HCT116 (cell line): ENCODE measurements at places on chromosomes 6 and 20.

- DNase-seq, result no peak
These were observed 3.8 kb downstream of the TFEB start for GRCh38 chr6:41731561-41732086.

DNA sequence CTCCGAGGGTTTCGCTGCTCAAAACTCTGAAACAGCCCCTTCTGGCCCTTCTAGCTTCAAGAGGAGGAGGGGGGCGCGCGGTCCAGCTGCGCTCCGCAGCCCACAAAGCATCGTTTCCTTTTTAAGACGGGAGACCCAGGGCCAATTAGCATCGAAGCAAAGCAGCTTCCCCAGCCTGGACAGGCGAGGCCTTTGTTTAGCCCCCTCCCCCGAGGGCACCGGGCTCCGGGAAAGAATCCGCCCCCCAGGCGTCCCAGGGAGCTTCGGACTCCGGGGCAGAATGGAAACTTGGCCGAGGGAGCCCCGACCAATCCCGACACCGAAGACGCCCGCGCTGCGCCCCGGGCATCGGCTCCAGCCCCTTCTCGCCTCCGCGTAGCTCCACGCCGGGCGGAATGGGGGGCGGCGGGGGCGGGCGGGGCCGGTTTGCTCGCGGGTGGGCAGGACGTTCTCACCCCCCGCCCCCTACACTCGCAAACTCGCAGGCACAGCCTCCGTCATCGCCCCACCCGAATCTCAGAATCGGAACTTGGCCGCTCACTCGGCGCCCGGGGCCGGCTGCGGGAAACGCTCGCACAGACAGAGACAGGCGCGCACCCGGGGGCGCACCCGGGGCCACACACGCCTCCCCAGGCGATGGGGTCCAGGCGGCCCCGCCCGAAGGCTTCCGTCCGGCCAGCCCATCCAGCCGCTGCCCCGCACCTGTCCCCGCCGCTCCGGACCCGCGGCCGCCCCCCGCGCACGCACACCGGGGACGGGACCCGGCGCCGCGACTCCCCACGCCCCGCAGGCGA, 628 bp downstream of the NKAIN4 start:
- no peak for DNase-seq

GRCh38 chr20:57612436-57612835, 7.8 kb downstream of the ZBP1 start:
- DNase-seq, result no peak

- DNase-seq, result no peak
These were observed 75.8 kb downstream of the PLCB4 start for GRCh38 chr20:9144643-9145042.

DNA sequence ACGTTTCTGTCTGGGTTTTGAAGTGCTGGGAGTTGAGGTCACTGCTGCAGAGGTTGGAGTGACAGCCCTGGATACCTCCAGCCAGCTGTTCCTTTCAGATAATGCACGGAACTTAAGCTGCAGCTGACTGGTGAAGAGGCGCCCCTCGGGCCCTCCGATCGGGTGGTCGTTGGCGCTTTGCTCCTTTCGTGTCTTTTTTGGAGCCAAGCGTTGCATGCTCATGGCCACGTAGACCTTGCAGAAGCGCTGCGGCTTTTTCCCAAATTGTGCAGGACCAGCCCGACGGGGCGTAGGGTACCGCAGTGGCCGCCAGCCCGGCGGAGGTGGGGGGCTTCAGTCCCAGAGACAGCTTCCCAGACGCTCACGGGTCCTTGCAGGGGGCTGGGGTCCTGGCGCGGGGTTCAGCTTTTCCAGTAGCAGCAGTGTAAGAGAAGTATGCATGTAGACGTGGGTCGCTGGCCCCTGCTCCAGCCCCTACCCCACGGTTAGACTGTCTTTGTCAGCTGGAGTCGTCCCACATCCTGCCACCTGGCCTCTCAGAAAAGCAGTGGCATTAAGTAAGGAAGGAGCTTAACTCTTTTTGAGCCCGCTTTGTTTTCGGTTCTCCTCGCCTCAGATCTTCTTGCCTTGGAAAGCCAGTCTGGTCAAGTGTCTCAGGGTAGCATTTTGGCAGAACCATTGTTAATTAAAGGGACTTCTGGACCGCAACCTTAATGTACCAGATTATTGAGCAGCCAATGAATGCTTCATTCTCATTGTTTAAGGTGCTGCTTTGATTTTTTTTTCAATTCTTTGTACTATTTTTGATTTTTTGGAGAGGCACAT, 838 bp downstream of the TNFAIP3 start:
- no peak for DNase-seq

DNA sequence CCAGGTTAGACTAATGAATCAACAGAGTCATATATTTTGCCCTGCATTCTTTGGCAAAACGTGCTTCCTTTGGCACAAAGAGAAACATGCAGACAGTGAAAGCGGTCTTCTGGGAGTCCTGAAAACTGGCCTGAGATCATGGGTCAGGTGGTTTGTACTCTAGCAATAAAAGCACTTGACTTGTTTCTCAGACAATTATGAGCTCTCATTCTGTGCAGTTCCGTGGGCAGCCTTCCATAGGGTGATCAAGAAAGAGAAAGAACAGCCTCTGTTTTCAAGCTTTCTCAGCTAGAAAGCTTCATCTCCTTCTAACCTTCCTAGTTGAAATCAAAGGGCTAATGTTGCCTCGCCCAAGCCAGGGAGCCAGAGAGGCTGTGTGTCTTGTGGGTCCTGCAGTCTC, 62.7 kb upstream of the ISM1 start:
- no peak for DNase-seq

GRCh38 chr20:45727044-45727443, 4.9 kb downstream of the SPINT4 start:
- DNase-seq, result no peak

DNA sequence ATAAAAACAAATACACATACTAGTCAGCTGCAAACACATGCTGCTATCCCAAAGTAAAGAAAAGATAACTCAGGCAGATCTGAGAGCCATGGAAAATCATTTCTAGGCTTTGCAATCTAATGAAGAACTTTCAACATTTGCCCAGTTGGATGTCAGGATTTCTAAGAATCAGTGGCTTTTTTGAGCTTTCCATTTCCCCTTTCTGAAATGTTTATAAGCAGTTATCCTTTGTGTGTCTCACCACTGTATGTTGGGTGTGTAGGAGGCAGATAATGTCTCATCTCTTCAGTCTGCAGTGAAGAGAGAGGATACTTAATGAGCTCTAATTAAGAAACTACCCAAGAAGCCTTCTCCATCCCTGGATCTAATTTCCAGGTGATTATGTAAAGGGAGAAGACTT, 43.6 kb downstream of the RGS17 start:
- DNase-seq, result no peak

DNA sequence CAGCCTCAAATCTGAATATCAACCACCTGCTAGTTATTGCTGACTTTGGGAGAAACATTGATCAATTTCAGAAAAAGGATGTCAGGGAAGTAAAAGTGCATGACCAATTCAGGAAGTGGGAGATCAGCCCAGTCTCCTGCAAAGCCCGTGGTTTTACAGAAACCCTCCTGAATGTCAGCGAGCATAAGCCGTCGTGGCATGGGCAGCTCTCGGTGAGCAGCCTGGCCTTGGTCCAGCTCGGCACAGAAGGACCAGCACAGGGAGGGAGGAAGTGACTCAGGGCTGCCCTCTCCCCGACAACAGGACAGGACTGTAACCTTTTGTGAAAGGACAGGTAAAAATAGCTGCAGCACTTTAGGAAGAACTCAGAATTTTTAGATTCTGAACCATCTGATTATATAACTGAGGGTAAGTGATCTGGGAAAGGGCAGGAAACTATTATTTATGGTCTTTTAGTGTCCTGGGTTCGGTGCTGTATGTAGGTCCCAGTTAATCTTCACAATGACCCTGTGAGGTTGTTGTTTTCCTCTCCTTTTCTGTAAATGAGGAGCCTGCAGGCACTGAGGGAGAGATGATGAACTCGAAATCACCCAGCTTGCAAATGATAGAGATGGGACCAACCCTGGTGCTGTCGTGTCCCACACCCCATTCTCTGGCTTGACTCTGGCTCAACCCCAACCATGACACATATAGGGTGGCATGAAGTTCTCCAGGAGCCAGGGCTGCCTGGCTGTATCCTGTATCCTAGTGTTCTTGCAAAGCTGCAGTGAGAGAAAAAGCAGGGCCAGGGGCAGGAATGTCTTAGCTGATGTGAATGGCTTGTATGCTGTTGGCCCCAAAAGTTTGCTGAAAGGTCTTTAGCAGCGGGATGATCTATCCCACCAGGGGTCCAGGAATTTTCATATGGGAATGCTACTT, 37.6 kb downstream of the NRN1 start:
- peak; percentile 35 for DNase-seq

DNA sequence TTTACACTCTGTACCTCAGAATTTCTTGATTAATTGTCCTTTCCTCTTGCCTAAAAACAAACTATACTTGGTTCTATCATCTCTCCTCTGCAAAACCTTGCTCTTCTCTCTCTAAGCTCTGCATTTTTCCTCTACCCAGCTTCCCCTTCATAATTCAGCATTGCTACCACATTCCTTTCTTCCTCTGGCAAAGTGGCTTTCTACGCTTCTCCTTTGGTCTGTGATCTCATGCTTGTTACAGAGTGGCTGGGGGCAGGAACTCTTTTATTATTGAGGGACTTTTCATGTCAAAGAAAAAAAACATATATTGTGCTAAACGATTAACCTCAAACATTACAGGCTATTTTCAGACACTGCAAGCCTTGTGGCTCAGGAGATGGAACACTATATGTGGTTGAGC, 333.3 kb upstream of the KCNQ5 start:
- no peak for DNase-seq

DNA sequence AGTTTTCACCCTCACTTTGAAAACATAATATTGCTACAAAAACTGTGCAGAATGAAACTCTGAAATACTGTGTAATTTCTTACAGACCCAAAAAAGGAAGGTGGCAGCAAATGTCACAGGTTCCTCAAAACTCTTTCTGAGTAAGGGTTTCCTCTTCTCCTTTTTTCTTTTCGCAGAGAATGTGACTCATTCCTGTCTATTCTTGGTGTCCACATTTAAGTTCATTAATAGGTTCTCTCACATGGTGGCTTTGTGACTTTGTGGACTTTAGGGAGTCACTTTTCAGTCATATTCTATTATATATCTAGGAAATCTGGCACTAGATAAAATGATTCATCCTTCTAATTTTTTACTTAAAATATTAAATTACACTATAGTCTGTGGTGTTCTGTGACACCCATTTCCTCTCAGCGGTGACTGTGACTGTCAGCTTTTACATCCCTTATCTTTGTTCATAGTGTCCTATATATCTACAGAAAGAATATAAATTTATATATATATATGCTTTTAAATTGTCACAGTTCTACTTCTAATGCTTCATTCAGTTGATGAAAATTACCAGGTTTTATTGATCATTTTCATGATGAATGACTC, 126.8 kb upstream of the HCRTR2 start:
- DNase-seq, result no peak

DNA sequence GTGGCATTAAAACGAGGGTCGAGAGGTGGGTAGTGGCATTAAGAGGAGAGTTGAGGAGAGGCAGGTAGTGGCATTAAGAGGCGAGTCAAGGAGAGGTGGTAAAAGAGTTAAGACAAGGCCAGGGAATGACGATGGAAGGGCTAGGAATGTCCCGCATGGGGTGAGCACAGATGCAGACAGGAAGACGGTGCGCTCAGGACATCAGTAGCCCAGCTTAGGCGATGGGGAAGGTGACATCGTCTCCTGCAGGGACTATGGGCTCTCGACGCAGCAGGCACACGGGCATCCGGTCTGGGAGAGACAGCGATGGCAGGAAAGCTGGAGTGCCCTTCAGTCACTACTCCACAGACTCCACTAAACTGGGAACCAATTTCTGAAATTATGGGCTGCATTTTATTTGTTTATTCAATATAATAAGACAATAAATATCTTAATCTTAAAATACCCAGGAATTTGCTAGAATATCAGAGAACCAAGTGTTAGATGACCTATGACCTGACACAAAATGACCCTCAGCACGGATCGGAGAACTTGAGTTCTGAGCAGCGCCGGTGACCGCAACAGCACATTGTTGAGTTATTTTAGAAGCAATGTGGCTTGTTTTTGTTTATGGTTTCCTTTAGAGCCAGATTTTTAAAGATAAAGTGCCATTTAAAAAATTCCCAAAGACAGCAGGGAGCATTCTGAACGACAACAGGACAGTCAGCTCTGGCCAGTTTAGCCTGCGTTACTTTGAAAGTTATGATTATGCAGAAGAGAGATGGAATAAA, 177.7 kb downstream of the SMOC2 start:
- no peak for DNase-seq

GRCh38 chr6:83365931-83366330, 64.9 kb downstream of the ME1 start:
- DNase-seq, result no peak

GRCh38 chr6:31680226-31681134, at the start of gene LY6G5C:
Gene LY6G5C, minus strand, starts transcription at chr6:31681067. Its CDS starts 694 bp downstream, at chr6:31680373.
- peak; percentile 73 for DNase-seq

- no peak for DNase-seq
These were observed 5.0 kb upstream of the GFOD1 start for GRCh38 chr6:13492357-13492756.

GRCh38 chr20:9021699-9022098, 47.2 kb upstream of the PLCB4 start:
- DNase-seq, result no peak

DNA sequence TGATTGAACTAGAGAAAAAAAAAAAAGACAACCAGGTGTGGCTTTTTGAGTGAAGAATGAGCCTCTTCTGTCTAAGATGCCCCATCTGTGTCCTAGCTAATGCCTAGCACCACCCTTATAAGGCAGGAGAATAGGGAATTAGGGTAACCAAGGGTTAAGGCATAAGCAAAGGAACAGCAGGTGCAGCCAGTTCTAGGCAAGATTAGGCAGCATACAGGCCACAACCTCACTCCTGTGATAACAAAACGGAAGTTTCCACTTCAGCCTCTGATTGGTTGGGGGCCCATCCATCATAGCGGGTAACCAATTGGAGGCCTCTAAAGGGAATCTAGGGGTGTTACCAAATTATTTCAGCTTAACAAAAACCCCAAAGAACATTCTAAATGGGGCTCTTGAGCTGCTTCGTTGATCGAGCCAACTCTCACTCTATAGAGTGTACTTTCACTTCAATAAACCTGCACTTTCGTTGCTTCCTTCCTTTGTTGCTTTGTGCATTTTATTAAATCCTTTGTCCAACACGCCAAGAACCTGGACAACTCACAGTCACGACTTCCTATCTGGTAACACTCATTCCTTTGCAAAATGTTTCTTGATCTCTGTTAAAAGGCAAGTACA, 61.9 kb upstream of the TAGAP start:
- peak; percentile 70 for DNase-seq

GRCh38 chr6:128057541-128057940, 156.7 kb upstream of the THEMIS start:
- no peak for DNase-seq

GRCh38 chr20:57208198-57208597, 58.2 kb downstream of the BMP7 start:
- DNase-seq, result no peak

GRCh38 chr20:5044075-5044620, 42.8 kb upstream of the SLC23A2 start:
- DNase-seq, result no peak
